ENCODE measurements at places on chromosomes 3 and 15. TPM values are rescaled to one million over a fixed set of nuclear protein-coding genes. Genes with fewer than 3 reads are reported as not detected.

The ACTR8 gene
- 22.8 TPM for total RNA-seq

The EEFSEC gene
- 9.3 TPM for total RNA-seq

The ACAN gene
- total RNA-seq, result not detected

The SCN5A gene
- total RNA-seq, result 0.05 TPM

The CHST13 gene
- total RNA-seq, result not detected

The CCDC191 gene
- 1.4 TPM for total RNA-seq

The ACKR2 gene
- 0.39 TPM for total RNA-seq

The RFC4 gene
- 7.4 TPM for total RNA-seq

The SENP8 gene
- 2.2 TPM for total RNA-seq

The CISH gene
- total RNA-seq, result 3.5 TPM

The ARHGEF26 gene
- total RNA-seq, result 5.8 TPM

The QTRT2 gene
- 13.5 TPM for total RNA-seq

The IQCB1 gene
- 6.9 TPM for total RNA-seq

The CCDC13 gene
- 2.0 TPM for total RNA-seq

The CASR gene
- total RNA-seq, result not detected

The CYP8B1 gene
- total RNA-seq, result not detected

The IL5RA gene
- total RNA-seq, result not detected

The NR1I2 gene
- not detected for total RNA-seq

The SLC24A5 gene
- not detected for total RNA-seq

The ULK4 gene
- 4.9 TPM for total RNA-seq

The ROPN1B gene
- not detected for total RNA-seq

The PATL2 gene
- total RNA-seq, result 0.10 TPM

The CORO2B gene
- 36.8 TPM for total RNA-seq

The CCDC33 gene
- not detected for total RNA-seq

The DIPK2A gene
- total RNA-seq, result 40.8 TPM

The TM4SF1 gene
- 277 TPM for total RNA-seq

The CCK gene
- total RNA-seq, result not detected

The TAGLN3 gene
- total RNA-seq, result not detected

Measured in cardiac ventricle fibroblast (primary cell).